ENCODE measurements at places on chromosomes 3 and 15. TPM values are rescaled to one million over a fixed set of nuclear protein-coding genes. Genes with fewer than 3 reads are reported as not detected.

Gene HESX1
- polyA plus RNA-seq: 0.61 TPM

Gene CX3CR1
- 0.24 TPM for polyA plus RNA-seq

Gene FETUB
- not detected for polyA plus RNA-seq

Gene CD47
- 27.0 TPM for polyA plus RNA-seq

Gene GRIP2
- polyA plus RNA-seq: 3.7 TPM
